K562 (cell line): ENCODE measurements at places on chromosomes 6 and 20. TPM values are rescaled to one million over a fixed set of nuclear protein-coding genes. Genes with fewer than 3 reads are reported as not detected.

DNA sequence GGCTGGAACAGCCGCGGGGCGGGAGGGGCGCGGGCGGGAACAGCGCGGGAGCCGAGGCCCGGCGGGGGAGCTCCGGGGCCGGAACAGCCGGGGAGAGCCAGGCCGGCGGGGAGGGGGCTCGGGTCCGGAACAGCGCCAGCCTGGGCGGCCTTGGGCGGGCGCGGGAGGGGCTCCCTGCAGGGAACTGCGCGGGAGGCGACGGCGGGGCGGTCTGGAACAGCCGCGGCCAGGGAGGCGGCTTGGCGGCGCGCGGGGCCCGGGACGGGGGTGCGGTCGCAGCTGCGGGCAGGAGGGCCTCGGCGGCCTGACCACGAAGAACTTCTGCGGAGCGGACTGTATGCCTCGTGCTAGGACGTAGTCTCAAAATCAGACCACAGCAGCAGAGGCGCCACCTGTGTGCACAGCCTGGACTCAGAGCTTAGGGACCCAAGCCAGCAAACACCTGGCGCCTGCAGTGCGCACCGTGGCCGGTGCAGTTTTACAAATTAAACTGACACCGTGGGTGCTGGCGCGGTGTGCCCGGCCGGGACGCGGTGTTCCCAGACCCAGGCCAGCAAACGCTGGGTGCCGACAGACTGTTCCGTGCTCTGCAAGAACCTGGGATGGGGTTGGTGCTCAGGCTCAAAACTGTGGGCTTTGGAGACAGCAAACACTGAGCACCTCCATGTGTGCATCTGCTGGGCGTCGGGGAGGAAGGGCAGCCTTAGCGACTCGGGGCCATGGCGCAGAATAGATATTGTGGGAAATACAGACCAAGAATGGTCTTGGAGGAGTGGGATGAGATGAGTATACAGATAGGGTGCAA, 572 bp downstream of the ZNF341 start:
- DNase-seq: no peak

DNA sequence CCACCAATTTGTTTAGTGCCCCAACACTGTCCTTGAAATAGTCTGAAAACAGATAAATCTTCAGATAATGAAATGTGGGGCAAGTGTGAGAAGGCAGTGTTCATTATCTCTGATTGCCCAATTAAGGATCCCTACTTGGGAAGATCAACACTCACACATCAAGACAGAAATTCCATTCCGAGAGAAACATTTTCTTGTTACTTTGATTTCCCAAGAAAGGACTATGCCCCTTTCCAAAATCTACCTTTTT, 16.2 kb downstream of the HMGN4 start:
- no peak for DNase-seq

DNA sequence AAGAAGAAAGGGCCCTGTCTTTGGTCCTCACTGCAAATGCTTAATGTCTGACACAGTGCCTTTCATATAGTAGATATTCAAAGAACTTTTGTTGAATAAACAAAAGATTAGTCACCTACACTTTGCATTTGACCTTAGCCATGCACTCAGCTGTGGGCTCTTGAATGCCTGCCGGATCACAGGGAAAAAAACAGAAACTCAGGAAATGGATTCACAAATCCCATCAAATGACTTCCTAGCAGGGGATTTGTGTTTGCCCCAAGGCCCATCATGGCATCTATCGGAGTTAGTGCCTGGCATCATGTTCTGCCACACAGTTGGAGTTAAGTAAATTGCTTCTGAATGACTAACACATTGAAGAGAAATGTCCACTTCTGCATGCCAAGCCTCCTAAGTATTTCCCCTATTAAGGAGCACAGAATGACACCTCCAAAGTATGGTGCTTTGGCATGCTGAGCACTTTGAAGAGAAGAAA, 72.3 kb upstream of the DST start:
- no peak for DNase-seq

The BTBD3 gene
- total RNA-seq: 7.4 and 9.5 TPM in 2 replicates

- DNase-seq: no peak
These were observed 114.6 kb upstream of the JARID2 start for GRCh38 chr6:15131234-15131633.

The PHACTR3 gene
- total RNA-seq: not detected in 2 replicates

GRCh38 chr6:37480951-37481534, 18.6 kb downstream of the CCDC167 start:
- no peak for DNase-seq

- no peak for DNase-seq
These were observed 17.9 kb downstream of the RALGAPA2 start for GRCh38 chr20:20694591-20694990.

- DNase-seq: no peak
These were observed 37.4 kb downstream of the ATXN1 start for GRCh38 chr6:16723826-16724225.

The HLA-DRB1 gene
- 0.78 and 1.0 TPM in 2 replicates for total RNA-seq

DNA sequence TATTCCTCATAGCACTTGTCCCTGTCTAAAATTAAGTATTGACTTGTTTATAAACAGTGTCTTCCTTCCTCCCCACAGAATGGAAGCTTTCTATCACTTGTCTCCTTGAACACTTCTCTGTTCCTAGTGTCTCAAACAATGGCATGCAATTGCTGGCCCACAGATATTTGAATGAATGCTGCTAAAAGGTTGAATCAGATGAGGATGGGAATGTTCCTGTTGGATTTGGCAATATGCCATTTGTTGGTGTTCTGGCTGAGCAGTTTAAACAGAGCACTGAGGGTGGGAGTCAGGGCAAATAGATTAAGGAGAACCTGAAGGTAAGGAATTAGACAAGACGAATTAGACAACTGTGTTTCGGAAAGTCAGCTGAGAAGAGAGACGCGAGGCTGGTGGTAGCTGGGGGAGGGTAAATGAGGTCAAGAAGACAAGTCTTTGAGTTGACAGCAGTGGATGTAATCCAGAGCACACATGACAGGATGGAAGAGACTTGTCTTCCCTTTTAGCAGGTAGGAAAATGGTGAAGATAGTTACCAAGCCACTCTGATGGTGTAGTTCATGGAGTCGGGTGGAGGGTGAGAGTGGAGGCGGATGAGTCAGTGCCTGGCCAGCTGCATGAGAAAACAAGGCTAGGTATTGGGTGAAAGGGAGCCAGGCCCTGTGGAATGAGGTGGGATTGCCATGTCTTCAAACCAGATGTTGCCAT, 58.3 kb upstream of the GNRH2 start:
- DNase-seq: no peak

- no peak for DNase-seq
These were observed 1681.9 kb downstream of the HACE1 start for GRCh38 chr6:103177791-103178190.

DNA sequence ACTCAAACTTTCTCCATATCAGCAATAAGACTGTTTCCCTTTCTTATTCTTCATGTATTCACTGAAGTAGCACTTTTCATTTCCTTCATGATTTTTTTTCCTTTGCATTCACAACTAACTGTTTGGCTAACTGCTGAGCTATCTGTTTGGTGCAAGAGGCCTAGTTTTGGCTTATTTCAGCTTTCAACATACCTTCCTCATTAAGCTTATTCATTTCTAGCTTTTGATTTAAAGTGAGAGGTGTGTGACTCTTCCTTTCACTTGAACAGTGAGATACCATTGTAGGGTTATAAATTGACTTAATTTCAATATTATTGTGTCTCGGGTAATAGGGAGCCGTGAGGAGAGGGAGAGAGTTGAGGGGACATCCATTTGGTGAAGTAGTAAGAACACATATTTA, 262.0 kb upstream of the PREP start:
- DNase-seq: no peak
